HL-60 (cell line): ENCODE measurements at places on chromosomes 3 and 15.

DNA sequence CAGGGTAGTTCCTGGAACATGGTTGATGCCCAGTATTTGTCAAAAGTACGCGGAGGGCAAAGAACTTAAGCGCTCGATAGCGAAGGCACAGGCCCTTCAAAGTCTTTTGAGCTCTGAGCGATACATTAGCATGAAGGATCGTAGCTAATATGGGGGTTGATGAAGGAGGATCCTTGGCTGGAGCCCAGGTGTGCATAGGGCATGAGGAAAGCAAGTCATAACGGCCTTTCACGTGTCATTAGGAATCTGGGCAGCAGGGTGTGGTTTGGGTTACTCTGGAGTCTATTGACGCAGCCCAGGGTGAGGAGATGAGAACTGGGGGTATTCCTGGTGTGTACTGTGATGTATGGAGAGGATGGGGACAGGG lies 31.7 kb downstream of the SPINK8 start:
- no peak for DNase-seq

DNA sequence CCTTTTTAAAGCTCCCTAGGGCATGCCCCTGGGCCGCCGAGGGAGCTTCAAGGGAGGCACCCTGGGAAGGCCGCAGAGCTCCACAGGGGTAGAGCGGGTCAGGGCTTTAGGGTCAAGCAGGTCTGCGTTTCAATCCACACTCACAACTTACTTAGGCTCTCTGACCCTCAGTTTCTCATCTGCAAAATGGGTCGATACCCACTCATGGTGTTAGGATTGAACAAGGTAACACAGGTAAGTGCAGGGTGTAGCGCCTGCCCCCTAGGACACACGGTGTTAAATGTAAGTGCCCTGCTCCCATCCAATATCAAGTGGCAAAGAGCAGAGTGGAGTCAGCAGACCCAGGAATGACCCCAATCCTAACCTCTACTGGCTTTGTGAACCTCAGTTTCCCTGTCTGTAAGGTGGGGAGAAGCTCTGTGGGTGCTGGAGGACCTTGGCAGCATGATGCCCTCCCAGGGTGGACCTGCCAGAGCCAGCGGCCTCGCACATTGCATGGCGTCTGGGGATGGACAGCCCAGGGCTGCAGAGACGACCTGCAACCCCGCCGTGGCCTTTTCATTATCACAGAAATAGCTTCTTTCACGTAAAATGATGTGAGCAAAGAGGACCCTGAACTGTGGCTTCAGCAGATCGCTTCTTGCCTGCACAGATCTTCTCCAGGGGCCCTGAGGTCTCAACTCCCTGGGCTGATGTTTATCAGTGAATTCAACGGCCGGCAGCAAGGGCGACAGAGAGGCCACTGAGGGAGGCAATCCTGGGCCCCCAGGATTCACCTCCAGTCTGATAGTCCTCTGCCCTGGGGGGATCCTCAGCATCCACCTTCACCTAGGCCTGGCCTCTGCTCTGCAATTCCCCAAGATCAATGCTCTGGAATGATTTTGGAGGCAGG lies 138.5 kb downstream of the CHSY1 start:
- DNase-seq, result no peak

DNA sequence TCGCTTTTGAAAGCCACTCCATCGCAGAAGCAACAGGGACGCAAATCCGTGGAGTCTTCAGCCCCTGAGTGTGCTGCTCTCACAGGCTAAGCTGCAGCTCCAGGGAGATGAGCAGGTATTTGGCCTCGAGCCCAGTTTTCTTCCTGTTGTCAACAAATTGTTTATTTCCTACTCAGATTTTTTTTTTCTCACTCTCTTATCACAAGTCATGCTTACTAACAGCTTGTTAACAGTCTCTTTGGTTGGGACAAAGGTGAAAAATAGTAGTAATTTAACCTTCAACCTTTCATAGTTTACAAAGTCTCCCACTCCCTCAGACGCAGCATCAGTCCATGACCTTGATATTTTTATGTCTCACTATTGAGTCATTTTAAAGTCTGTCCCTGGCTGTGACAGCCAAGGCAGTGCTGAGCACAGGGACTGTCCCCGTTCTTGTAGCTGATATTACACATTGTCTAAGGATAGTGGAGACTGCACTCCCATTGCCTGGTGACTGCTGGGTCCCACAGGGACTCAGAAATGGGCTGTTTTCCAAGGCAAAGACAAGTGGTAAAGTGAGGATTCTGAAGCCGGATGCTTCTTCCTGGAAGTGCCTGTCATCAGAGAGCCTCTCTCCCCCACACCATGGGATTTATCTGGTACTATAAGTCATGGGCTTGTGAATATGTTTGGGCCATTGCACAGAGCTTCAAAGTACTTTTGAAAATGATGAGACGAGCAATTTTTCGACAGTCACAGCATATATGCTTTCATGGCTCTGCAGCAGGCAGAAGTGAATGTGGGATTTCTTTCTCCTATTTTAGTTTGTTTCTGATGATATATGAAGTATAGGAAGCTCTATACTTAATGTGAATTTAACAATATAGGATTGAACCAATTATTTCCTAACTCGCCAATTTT lies 59.8 kb upstream of the UNC13C start:
- no peak for DNase-seq

DNA sequence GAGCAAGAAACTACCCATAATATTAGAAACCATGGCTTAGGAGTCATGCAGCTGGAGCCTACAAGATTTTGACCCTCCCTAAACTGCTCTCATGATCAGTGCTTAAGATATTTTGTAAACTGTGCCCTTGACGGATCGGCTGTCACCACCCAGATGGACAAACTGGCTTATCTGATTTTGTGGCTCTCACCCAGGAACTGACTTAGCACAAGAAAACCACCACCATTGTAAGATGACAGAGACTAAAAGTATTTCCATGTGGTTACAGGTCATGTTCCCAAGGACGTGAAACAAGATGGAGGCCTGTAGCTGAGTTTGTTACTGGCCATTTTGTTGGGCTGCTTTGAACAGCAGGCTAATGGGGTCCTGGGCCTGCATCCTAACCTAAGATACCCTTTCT lies 940.9 kb downstream of the OTOL1 start:
- DNase-seq, result no peak

DNA sequence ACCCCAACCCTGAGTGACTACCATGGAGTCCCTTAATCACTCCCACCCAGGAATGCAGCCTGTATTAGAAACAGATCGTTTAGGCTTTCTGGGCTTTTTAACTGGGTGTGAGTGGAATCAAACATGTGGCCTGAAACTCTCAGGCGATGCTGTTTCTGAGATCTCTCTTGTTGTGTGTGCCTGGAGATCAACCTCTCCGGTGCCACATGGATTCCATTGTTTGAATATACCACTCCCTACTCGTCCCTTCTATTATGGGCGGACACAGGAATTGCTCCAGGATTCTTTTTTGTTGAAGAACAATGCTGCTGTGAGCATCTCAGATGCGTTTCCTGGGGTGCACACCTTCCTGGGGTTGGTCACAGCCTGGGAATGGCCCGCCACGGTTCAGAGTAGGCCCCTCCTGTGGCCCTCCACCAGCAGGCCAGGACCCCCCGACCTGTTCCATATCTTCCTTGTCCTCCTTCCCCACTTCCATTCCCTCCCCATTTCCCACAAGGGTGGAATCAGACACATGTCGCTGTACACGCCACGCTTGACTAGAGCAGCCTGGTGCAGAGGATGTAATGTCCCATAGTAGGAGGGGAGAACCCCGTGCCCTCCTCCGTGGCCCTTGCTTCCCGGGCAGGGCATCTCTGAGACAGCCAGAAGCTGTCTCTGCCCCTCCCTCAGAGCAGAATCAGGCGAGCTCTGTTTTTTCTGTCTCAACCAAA lies 36.4 kb upstream of the PRR23E start:
- DNase-seq, result no peak

GRCh38 chr3:22176911-22177310 lies 425.9 kb upstream of the ZNF385D start:
- DNase-seq, result no peak

DNA sequence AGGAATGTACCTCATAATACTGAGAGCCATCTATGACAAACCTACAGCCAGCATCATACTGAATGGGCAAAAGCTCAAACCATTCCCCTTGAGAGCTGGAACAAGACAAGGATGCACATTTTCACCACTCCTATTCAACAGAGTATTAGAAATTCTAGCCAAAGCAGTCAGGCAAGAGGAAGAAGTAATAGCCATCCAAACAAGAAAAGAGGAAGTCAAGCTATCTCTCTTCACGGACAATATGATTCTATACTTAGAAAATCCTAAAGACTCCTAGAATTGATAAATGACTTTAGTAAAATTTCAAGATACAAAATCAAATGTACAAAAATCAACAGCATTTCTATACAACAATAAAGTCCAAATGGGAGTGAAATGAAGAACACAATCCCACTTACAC lies 30.2 kb downstream of the OCA2 start:
- no peak for DNase-seq

DNA sequence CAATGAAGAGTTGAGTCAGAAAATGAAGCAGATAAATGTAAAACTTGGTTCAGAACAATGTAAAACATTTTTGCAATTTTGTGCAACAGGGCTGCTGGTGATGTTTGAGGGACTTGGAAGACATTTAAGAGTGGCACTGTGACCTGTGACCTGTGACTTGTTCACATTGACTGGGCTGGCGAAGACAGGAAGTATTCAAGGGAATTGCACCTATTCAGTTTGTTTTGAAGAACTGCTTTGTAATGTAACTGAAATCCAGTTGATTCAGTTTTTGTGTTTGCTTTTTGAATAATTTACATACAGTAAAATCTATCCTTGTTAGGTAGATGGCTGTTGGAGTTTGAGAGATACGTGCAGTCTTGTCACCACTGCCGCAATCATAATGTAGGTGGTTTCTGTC lies 35.4 kb downstream of the MCTP2 start:
- no peak for DNase-seq

- DNase-seq, result no peak
Observed at GRCh38 chr3:97882975-97883598, 61.3 kb downstream of the CRYBG3 start.

DNA sequence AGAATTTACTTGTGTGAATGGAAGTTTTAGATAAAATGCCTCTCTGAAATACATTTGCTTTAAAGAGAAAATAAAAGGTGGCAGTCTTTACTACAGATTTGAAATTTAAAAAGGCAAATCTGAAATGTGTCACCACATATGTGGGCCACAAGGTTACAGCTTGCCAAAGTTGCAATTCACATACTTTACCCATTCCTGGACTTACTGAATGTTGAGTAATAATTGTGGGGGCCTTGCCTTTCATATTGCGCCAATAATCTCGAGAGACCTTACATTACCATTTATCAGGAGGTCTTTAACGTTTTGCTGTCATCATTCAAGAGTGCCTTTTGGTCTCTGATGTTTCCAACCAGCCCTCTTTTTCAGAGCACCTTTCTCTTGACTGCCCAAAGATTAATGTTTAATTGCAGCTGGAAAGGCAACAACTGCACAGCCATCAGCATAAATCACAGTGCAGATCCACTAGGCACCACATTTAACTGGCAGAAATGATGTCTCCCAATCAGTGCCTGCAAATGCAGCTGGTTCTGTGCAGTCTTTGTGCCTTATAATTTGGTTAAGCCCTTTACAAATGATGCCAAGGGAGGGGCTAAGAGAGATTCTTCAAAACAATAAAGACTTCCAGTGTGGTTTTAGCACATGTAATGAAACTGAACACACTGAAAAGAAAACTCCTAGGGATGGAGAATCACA lies 206.8 kb downstream of the MAGI1 start:
- no peak for DNase-seq
